Panc1 (cell line): ENCODE measurements at places on chromosomes 1 and 21. TPM values are rescaled to one million over a fixed set of nuclear protein-coding genes. Genes with fewer than 3 reads are reported as not detected.

The RORC gene
- total RNA-seq: not detected

The DMRTA2 gene
- total RNA-seq: not detected

The GPR37L1 gene
- total RNA-seq: 0.44 TPM

The TCEA3 gene
- 8.3 TPM for total RNA-seq

The GJA5 gene
- total RNA-seq: not detected

The ELF3 gene
- total RNA-seq: 126 TPM

The ASCL5 gene
- total RNA-seq: not detected

The DYNLT4 gene
- not detected for total RNA-seq

DNA sequence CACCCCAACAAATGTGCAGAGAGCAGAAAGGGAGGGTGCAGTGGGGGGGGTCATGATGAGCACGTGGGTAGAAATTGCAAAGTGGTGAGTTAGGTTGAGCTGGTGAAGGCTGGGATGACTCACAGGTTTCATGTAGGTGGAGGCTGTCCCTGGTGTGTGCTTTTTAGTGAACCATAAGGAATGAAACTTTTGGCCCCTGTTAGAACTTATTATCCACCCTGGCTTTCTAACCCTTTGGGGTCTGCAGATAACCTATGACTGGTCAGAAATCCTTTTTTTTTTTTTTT lies 46.9 kb downstream of the DOP1B start:
- DNase-seq: no peak

DNA sequence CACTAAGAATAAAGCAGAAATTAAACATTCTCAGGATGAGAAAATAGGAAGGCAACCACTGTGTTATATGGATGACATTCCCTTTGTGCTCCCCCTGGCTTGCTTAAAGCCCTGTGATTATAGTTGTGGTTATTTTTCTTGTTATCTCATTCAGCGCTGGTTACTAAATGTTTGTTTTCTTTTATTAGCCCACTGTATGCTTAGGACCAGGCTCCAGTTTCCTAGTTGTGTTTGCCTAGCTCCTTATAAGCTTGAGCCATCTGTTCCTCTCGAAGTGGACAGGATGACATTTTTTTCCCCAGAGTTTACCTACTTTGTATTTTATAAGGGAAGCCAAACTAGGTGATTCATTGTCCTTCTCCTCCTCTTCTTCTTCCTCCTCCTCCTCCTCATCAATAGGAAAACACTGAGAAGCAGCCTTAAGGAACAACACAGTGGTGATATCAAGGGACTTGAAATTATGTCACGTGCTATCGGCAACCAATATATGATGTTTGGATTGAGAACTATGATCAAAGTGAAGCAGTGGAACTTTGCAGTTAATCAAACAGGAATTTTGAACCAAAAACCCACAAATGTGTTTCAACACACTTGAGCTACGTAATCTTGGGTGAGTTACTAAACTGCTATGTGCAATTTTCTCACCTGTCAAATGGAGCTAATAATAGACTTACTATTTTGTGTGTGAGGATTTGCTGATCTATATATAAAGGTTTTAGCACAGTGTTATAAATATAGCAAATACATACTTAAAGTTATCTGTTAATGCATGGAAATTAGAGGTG lies 35.1 kb upstream of the RGS7 start:
- DNase-seq: no peak

GRCh38 chr1:108732398-108732797 lies 14.1 kb upstream of the STXBP3 start:
- no peak for DNase-seq

DNA sequence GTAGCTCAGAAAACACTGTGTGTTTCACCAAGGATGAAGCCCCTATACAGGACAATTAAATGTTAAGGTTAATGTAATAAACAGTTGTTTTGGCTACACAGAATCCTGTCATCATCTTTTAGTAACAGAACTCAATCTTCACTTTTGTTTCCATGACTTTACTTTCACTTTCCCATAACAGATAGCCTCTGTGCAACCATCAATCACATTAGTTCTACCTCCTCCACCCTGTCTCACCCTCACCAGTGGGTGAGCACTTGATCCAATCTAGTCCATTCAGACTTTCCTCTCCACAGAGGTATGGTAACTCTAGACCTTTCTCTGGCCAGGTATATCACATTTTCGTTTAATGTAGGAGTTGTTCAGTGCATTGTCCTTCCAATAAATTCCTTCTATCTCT lies 1018.5 kb downstream of the ADGRL2 start:
- DNase-seq: no peak

- DNase-seq: no peak
Observed at GRCh38 chr1:78054559-78054958, 8.8 kb downstream of the GIPC2 start.

GRCh38 chr1:154145986-154146385 lies 8.9 kb downstream of the NUP210L start:
- no peak for DNase-seq

- DNase-seq: no peak
Observed at GRCh38 chr1:1616045-1616790, 918 bp downstream of the MIB2 start.

GRCh38 chr1:164651351-164651951 lies 92.5 kb downstream of the PBX1 start:
- DNase-seq: no peak

DNA sequence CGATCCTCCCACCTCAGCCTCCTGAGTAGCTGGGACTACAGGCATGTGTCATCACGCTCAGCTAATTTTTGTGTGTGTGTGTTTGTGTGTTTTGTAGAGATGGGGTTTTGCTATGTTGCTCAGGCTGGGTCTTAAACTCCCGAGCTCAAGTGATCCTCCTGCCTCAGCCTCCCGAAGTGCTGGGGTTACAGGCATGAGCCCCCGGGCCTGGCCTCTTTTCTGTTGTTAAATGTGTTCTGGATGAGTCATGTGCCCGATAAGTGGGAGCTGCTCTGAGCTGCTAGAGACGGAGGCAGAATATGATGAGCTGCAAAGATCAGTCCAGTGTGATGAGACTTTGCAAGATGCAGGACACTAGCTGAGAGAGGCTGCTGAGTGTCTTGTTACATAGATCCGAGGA lies 75.5 kb downstream of the VPS13D start:
- DNase-seq: no peak

DNA sequence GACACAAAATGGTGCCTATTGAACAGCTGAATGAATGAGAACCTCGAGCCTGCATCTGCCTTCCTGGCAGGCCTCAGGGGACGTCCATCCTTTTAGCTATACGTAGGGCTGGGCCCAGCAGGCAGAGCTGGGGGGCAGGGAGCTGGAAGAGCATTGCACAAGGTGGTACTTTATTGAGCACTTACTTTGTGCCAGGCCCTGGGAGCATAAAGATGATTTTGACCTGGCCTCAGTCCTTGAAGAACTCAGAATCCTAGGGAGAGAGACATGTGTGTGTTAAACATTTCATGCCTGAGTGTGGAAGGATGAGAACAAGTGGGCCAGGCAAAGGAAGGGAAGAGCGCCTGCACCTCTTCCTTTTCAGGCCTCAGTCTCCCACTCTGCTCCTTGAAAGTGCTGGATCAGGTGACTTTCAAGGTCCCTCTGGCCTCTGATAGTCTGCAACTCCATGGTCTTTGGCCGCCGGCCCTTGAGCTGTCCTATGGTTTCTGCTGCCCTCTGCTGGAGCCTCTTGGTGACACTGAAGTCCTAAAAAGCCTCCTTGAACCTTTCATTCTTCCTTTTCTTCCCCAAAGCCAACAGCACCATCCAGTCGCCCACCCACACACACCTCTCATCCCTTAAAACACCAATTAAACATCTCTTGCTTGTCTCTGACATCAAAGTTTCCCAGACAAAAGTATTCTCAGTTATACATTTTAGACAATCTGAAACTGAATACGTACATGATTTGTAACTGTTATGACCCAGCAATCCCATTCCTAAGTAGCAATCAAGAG lies 3.5 kb upstream of the PEAR1 start:
- DNase-seq: peak; percentile 69

- no peak for DNase-seq
Observed at GRCh38 chr1:225608014-225608796, 44.7 kb downstream of the ENAH start.

DNA sequence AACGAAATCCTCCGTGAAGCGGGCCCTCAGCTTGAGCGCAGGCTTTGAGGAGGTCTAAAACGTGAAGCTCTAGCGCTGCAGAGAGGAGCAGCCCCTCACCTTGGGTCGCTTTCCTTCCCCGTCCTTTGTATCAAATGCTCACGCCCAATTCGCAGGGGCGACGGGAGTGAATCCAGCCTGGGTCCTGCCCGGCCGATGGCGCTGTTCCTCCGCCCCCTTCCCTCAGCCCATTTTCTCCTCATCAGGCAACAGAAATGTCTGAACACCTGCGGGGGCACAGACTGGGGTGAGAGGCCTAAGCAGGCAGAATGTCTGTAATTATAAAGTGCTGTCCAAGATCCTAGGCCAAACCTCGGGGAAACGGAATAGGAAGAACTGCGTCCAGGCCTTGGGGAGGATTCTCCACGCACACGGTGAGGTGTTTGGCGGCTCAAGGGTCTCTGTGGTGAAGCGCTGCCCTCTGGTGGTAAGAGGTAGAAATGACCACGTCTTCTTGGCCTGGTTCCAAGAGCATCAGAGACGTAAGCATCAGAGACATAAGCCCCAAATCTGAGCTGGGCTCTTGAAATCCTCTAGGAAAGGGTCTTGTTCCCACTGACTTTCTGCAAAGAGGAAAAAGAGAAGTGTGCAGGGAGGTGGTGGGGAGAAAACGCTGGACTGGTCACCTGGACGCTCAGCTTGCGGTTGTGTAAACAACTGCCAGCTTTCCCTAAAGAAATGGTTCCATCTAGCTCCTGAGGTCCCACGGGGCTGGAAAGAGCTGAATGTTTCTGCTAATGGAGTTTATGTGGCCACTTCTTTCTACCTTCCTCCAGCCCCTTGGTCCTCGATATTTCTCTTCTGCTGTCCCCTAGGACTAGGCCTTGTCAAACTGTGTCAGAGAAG lies 92.1 kb upstream of the CD53 start:
- DNase-seq: no peak

DNA sequence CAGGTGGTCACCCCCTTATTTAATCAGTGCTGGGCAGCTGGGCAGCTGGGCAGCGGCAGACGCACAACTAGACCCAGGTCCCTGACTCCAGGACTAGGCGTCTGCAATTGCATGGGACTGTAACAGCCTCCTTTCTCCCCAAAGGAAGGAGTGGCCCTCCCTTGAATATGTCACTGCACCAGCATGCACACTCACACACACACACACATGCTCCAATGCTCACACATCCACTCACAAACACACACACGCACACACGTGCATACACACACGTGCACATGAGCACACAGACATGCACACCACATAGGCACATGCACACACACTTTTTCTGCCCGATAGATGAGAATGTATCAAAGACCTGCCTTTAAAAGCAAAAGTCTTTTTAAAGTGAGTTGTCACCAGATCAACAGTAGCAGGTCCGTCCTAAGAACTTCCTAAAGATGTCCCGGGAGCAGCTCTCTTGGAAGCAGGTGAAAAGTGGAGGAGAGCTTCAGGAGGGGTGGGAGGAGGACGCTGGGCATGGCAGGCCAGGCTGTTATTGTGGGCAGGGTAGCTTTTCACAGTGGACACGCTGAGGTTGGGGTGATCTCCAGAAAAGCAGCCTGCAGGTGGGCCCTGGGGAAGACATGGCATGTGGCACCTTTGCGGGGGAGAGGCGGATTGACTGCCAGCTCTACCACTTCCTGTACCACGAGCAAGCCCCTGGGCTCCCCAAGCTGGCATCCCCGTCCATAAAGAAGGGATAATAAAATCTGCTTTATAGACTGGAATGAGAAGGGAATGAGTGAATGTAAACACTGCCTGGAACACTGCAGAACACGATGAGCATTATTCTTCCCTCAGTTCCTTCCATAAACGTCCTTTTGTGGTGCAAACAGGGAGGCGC lies 1.7 kb downstream of the PDE9A start:
- DNase-seq: no peak

DNA sequence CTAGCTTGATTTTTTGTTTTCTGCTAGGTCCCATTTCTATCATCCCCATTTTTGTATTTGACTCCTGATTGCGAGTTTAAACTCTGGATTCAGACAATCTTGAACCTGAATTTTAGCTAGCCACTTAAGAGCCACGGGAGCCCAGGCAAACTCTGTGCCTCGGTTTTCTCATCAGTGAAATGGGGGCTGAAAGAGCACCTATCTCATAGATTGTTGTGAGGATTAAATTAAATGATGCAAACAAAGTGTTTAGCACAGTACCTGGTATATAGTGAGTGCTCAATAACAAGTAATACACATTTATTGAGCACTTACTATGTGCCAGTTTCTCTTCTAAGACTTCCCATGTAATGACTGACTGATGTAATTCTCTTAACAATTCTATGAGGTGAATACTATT lies 158.1 kb upstream of the POU3F1 start:
- no peak for DNase-seq

DNA sequence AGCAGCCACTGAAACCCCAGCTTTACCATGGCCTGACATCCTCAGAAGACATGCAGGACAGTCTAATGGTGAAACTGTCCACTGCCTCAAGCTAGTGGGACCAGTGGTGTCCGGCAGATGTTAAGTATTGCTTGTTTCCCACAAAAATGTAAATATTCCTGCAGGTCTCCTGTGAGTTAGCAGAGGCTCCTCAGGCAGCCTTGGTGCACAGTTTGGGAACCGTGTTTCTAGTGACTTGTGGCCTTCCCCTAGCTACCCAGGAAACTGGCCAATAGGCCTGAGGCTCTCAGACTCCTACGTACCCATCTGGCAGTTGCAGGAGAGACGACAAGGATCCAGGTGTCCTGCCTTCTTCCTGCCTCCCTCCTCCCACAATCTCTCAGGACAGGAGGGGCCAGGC lies 142.4 kb downstream of the CAMTA1 start:
- DNase-seq: no peak

DNA sequence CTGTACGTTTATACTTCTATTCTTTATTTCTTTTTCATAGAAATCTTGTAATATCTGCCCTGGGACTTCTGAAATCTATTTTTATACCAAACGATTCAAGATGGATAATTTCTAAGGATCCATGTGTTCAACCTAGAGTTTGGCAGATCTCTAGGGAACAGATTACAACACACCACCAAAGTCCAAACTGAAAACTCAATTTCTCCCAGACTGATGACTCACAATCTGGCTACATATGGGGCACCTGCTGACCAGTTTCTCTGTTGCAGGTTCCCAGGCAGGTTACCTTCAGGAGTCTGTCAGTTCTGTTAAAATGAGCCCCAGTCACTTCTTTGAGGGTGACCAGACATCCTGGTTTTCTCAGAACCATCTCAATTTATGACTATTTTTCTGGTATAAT lies 439.4 kb downstream of the GPATCH2 start:
- DNase-seq: no peak

DNA sequence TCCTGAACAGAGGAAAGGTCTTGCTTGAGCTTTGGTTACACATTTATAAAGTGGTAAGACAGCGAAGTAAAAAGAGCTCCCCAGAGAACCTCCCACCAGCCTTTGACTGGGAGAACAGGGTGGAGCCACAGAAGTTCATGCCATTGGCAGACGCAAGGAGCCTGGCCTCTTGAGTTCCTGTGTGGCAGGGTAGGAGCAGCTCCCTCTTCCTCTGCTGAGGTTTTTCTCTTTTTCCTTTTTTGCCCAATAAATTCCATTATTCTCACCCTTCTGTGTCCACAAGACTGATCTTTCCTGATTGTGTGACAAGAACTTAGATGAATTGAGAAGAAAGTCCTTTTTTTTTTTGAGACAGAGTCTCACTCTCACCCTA lies 4.3 kb downstream of the THEM4 start:
- DNase-seq: no peak
